ENCODE measurements at places on chromosomes 12 and 14. TPM values are rescaled to one million over a fixed set of nuclear protein-coding genes. Genes with fewer than 3 reads are reported as not detected.

Gene FSCB
- total RNA-seq: not detected

Gene ANKRD33
- not detected for total RNA-seq

Gene HOXC9
- 1.9 TPM for total RNA-seq

Gene LAG3
- 0.17 TPM for total RNA-seq

Gene ABHD12B
- total RNA-seq: not detected

Gene IFT43
- 12.2 TPM for total RNA-seq

Gene PAX9
- 0.99 TPM for total RNA-seq

Gene MDGA2
- total RNA-seq: not detected

Gene SLC5A8
- not detected for total RNA-seq

Gene HOXC12
- 1.9 TPM for total RNA-seq

Gene CMKLR1
- 1.5 TPM for total RNA-seq

Gene KLRC2
- total RNA-seq: not detected

Gene PTPRB
- total RNA-seq: 1.1 TPM

Gene FGF6
- not detected for total RNA-seq

Gene SLCO1C1
- total RNA-seq: not detected

Gene MMP17
- total RNA-seq: 10.8 TPM

Gene GYS2
- not detected for total RNA-seq

Gene A2M
- not detected for total RNA-seq

Gene C12orf56
- total RNA-seq: not detected

Gene CLEC4C
- total RNA-seq: not detected

Gene TMEM30B
- total RNA-seq: not detected

Gene GZMH
- total RNA-seq: not detected

Gene CLEC4A
- total RNA-seq: not detected

Gene KRT82
- total RNA-seq: not detected

Gene CISTR
- not detected for total RNA-seq

Gene PTGER2
- 0.39 TPM for total RNA-seq

Gene OR4E2
- total RNA-seq: not detected

Gene SDSL
- total RNA-seq: 11.0 TPM

Gene ACOT6
- not detected for total RNA-seq

Gene ERBB3
- not detected for total RNA-seq

Gene RPL10L
- not detected for total RNA-seq

Gene SLC25A47
- total RNA-seq: not detected

Gene BICDL1
- total RNA-seq: not detected

Gene KRT71
- not detected for total RNA-seq

Gene IQSEC3
- total RNA-seq: not detected
